ENCODE measurements at places on chromosomes 5 and 9. TPM values are rescaled to one million over a fixed set of nuclear protein-coding genes. Genes with fewer than 3 reads are reported as not detected.

Gene BOD1
- total RNA-seq: 91.2 TPM

Gene EIF4E1B
- total RNA-seq: not detected

Gene IFNA13
- total RNA-seq: 0.66 TPM

Gene ADGRD2
- 0.62 TPM for total RNA-seq

Gene RNF44
- 169 TPM for total RNA-seq

Gene ARHGEF37
- total RNA-seq: 9.1 TPM

Gene PCDHGA7
- total RNA-seq: 0.38 TPM

Gene PCDHGC5
- 2.6 TPM for total RNA-seq

Gene KIF12
- total RNA-seq: 5.2 TPM

Gene POLR3G
- 1.7 TPM for total RNA-seq

Gene ZNF79
- total RNA-seq: 11.0 TPM

Gene PRRX2
- total RNA-seq: 10.1 TPM

Gene NAA35
- 35.0 TPM for total RNA-seq

Gene SLC9A3
- 2.4 TPM for total RNA-seq
